Activated T-cell treated with anti-CD3 and anti-CD28 coated beads, Interleukin-2, amount 50 U/mL, for 72 hours (primary cell): ENCODE measurements at places on chromosomes 11 and 22.

DNA sequence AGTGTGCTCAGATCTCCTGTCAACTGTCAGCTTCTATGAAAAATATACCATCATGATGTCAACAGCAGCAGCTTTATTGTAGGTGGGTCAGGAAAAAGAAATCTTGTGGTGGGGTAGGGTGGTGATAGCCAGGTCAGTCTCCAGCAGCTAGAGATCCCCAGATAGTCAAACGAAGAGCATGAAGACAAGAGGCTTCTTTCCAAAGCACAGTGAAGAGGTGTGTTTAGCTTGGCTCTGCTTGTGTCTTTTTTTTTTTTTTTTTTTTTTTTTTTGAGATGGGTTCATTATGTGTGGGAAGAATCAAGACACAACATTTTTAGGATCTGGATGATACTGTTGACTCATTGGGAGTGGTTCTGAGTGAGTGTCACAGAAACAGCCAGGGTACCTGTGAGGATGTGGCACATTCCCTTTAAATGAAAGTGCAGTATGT lies 1075.5 kb downstream of the NTM start:
- DNase-seq, result no peak

DNA sequence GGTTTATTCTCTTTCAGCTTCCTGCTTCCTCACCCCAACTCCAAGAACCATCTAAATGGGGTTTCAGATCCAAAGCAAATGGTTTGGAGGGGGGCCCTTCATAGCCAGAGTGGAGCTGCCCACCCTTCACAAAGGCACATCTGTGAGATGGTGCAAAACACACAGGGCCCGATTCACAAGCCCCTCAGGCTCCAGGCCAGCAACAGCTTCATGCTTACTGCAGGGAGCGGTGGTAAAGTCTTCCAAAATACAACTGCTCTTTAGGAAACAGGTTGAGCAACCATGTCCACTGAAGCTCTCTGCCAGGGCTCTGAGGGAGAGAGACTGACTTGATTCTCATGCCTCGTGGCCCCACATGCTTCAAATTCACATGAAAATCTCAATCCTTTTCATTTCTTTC lies 213.0 kb upstream of the NARS2 start:
- DNase-seq, result no peak

DNA sequence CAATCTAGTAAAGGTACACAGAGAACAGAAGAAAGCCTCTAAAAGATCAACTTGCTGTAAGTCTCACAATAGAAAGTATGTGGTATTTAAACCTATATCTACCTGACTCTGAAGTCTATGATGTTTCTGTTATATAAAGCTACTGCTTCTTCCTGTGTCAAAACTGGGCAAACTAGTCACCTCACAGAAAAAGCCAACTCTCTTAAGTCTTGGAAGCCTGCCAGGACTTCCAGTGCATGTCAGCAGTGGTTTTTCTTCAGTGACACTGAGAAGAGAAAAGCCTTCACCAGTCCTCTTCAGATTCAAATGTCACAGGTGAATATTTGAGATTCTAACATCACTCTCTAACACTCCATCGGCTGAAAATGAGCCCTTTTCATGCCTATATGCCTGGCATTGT lies 808.0 kb downstream of the DLG2 start:
- no peak for DNase-seq

DNA sequence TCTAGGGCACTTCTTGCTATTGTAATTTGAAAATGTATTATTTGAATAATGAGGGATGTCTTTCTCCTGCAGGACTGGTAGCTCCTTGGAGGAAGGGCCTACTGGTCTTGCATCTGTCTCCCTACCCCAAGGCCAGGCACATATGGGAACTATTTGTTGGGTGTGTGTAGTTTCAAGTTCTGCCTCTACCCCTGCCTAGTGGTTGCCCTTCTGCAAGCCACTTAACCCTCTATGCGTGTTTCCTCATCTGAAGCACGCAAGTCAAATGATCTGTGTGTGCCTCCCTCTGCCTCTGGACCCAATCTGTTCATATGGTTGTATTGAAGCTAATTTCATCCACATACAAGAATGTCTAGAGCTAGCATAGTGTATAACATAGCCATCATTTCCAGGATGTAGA lies 67.0 kb downstream of the WNT11 start:
- no peak for DNase-seq

- DNase-seq, result no peak
Measured at GRCh38 chr22:44396727-44397722, 84.3 kb upstream of the SHISAL1 start.

- no peak for DNase-seq
Measured at GRCh38 chr11:62217191-62217748, 8.8 kb downstream of the SCGB2A1 start.

- no peak for DNase-seq
Measured at GRCh38 chr22:31342389-31343140, 3.6 kb downstream of the PATZ1 start.

- no peak for DNase-seq
Measured at GRCh38 chr22:25797498-25798290, 55.7 kb downstream of the MYO18B start.

DNA sequence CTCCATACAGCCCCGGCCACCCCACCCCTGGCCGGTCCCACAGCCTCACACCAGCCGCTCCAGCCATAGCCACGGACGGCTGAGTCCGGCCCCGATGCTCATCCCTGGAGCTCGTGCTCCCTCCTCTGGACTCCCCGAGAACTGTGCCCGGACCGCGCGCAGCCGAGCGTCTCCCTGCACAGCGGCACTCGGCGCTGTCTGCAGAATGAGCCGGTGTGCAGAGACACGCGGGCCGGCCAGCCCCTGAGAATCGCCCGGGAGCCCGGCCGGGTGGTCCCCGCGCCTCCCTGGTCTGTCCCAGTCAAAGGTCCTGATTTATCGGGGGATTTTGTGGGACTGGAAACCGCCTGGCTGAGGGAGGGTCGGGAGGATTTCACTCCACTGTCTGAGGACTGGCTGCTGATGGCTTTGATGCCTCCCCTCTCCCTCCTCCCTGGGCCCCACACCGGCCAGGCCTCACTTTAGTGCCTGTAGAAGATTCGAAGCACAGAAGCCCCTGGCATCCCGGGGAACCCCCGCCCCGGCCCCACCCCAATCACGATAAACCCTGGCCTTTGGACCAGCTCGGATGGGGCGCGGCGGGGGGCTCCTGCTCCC lies 102.7 kb downstream of the BRD1 start:
- peak; percentile 83 for DNase-seq

DNA sequence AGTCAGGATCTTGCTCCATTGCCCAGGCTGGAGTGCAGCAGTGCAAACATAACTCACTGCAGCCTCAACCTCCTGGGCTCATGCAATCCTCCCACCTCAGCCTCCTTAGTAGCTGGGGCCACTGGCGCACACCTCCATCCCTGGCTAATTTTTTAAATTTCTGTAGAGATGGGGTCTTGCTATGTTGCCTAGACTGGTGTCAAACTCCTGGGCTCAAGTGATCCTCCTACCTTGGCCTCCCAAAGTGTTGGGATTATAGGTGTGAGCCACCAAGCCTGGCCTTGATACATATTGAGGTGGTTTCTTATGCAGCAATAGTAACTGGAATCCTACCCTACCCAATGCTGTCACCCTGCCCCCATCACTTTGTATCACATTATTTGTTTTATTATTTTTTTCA lies 32.4 kb downstream of the SCUBE1 start:
- DNase-seq, result no peak

DNA sequence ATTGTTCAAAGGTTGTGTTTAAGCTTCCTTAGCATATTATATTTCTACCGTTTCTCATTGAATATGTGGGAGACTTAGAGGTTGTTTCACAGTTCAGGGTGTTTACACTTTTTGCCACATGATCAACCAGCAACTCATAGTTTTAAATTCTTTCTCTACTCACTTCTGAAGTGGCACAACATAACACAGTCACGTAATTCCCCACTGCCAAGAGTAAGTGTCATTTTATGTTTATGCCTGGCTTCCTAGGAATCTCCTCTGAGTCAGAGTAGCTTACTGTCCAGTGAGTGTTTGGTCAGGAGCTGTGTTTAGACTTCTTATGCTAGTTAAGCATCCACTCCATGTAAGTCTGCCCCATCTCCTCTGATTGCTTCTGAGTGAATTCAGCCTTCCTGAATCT lies 520.8 kb upstream of the KIRREL3 start:
- DNase-seq, result no peak

GRCh38 chr11:2576549-2576948 lies 123.2 kb downstream of the KCNQ1OT1 start:
- no peak for DNase-seq

GRCh38 chr11:88105526-88105925 lies 69.7 kb downstream of the RAB38 start:
- no peak for DNase-seq

DNA sequence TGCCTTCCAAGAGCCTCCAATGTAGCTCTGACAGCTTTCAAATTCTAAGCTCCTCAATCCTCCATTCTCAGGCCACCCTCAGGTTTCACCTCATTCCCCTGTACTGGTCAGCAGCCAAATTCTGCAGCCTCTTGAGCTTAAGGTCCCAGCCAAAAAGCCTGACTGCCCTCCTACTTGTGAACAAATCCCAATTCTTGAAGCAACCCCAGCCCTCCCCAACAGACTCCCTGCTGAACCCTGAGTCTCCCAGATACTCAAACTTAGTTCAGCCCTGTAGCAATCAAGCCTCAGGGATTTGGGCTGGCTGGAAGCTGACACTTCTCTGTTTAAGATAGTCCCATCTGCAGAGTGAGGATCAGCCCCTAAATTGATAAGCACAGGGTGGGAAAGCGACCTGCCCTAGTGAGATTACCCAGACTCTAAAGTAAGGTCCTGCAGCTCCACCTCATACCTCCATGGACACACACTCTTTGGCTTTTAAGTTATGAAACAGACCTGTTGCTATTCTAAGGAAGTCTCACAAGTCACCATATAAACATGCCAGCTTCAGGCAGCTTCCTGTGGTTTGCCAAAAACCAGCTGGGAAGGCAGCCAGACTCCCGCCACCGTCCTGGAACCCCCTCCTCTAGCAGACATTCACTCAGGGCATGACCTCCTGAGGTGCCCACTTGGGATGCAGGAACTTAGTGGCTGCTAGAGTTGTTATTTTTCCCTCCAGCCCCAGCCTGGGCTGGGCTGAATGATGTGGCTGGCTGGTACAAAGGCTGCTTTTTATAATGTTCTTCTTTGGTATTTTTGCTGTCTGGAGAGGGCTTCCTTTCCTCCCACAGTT lies 82.5 kb upstream of the PICALM start:
- DNase-seq, result no peak

DNA sequence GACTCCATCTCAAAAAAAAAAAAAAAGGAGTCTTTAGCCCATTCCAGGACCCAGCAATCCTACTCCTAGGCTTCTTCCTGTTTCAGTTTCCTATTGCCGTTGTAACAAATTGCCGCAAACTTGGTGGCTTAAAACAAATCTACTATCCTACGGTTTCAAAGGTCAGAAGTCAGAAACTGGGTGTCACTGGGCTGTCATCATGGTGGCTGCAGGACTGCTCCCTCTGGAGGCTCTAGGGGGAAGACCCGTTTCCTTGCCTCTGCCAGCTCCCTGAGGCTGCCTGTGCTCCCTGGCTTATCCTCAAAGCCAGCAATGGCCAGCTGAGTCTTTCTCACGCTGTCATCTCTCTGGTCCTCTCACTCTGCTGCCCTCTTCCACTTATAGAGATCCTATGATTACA lies 8.7 kb upstream of the DAGLA start:
- no peak for DNase-seq

DNA sequence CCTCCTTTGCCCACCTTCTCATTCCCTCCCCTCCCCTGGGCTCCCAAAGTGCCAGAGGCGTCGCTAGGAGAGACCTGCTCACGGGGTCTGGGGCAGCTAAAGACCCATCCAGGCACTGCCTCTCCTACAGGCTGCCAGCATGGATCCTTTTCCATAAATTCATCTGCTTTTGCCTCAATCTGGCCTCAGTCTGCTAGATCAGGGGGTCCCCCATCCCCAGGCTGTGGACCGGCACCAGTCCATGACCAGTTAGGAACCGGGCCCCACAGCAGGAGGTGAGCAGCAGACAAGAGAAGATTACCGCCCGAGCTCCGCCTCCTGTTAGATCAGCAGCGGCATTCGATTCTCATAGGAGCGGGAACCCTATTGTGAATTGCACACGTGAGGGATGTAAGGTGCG lies 12.3 kb downstream of the LTO1 start:
- DNase-seq, result no peak

DNA sequence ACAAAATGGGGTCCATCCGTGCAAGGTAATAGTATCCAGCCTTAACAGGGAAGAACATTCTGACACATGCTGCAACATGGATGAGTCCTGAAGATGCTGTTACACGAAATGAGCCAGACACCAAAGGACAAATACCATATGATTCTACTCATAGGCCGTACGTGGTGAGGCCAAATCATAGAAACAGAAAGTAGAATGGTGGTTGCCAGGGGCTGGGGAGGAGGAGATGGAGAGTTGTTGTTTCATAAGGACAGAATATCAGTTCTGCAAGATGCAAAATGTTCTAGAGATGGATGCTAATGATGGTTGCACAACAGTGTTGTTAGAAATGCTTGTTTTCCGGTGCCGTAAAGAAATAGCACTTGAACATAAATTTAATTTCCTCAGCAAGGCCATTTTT lies 2.6 kb downstream of the TBX10 start:
- DNase-seq, result no peak

- no peak for DNase-seq
Measured at GRCh38 chr11:46020084-46020599, 97.7 kb downstream of the LARGE2 start.

DNA sequence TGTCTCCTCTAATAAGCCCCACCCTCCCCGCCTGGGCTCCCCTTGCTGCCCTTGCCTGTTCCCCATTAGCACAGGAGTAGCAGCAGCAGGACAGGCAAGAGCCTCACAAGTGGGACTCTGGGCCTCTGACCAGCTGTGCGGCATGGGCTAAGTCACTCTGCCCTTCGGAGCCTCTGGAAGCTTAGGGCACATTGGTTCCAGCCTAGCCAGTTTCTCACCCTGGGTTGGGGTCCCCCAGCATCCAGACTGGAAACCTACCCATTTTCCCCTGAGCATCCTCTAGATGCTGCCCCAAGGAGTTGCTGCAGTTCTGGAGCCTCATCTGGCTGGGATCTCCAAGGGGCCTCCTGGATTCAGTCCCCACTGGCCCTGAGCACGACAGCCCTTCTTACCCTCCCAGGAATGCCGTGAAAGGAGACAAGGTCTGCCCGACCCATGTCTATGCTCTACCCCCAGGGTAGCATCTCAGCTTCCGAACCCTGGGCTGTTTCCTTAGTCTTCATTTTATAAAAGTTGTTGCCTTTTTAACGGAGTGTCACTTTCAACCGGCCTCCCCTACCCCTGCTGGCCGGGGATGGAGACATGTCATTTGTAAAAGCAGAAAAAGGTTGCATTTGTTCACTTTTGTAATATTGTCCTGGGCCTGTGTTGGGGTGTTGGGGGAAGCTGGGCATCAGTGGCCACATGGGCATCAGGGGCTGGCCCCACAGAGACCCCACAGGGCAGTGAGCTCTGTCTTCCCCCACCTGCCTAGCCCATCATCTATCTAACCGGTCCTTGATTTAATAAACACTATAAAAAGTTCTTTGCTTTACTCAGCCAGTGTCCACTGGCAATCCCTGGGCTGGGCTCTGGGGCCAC lies 14.4 kb downstream of the TSKU start:
- DNase-seq, result no peak

- DNase-seq, result no peak
Measured at GRCh38 chr11:105829084-105829483, 193.0 kb downstream of the MSANTD4 start.

- DNase-seq, result no peak
Measured at GRCh38 chr11:121711939-121712338, 259.2 kb upstream of the SORL1-AS1 start.
